Activated CD4-positive, CD25-positive, alpha-beta regulatory T cell (primary cell): ENCODE measurements at places on chromosomes 4 and X.

DNA sequence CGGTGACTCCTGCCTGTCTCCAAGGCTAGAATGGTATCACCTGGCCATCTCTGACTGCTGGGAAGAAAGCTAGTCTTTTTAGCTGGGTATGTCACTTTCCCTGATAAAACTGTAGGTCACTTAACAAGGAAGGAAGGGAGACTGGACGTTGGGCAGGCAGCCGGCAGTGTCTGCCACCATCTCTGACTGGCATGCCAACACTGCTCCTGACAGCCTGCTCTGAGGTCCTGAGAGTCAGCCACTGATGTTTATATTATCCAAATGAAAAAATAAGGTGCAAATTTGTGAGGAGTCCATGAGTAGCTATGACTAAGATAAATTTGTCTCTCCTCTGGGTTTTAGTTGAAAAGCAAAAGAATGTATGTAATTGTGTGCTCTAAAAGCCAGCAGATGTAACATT lies 77.2 kb downstream of the SNX25 start:
- DNase-seq: no peak

GRCh38 chrX:105299286-105299685 lies 78.8 kb upstream of the TEX13A start:
- no peak for DNase-seq

DNA sequence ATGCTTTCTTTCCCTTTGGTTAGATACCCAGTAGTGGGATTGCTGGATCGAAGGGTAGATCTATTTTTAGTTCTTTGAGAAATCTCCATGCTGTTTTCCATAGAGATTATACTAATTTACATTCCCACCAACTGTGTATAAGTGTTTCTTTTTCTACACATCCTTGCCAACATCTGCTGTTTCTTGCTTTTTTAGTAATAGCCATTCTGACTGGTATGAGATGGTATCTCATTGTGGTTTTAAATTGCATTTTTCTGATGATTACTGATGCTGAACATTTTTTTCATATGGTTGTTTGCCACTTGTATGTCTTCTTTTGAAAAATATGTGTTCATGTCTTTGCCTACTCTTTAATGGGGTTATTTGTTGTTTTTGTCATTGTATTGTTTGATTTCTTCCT lies 6.6 kb upstream of the AGA start:
- DNase-seq: no peak

DNA sequence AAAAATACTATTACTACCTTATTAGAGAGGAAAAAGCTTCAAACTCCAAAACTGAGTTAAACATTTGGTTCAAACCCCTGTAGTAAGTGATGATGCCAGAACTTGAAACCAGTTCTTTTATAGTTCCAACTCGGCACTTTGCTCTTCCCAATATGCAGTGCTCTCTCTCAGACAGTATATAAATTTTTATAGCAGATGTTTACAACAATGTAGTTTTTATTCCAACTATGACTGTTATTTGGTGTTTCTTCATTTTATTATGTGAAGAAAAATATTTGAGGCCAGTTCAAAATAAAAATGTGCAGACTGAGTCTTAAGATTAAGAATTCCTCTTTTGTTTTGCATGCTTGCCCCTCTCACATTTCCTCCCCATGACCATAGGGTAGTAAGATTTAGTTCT lies 2.9 kb upstream of the PPP4R3C start:
- DNase-seq: no peak

GRCh38 chr4:63296773-63297172 lies 1112.5 kb downstream of the TECRL start:
- no peak for DNase-seq

DNA sequence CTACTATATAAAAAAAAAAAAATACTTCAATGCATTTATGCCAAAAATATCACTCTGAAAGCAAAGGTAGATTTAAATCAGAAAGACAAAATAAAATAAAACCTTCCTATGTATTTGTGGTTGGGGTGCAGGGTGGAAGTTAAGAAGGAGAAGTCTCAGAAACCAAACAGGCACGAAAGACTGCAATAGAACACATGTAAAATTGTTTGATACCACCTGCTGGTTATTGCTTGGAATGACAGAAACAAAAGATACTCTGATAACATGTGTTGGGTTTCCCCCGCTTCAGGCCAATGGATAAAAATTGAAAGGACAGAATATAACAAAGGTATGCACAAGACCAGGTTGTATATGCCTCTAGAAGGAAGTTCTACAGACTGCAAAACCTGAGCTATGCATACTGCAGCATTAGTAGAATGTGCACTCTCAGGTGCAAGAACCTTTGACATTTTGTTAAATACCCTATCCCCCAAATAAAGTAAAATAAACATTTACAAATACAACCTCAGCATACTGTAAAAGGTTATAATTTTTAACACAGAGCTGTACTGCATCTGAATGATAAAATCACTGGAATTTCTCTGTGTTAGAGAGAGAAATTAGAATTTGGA lies 118.8 kb downstream of the GABRA2 start:
- no peak for DNase-seq

- DNase-seq: no peak
Measured at GRCh38 chr4:148530114-148530513, 87.9 kb upstream of the NR3C2 start.

DNA sequence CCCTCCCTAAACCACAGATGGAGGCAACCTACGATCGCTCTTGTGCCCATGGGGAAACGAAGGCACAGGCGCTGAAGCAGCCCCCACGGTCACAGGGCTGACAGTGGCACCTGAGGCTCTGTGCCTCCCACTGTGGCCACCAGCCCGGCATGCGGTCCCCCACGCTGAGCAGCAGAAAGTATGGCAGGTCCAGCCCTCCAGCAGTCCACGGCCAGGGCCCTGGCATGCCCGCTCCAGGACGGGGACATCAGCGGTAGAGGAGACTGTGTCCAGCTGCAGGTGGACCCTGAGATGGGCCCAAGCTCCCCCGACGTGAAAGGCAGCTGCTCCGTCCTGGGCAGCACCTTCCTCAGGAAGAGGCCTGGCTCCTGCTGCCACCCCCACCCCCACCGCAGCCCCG lies 61.2 kb downstream of the FAM53A start:
- no peak for DNase-seq

DNA sequence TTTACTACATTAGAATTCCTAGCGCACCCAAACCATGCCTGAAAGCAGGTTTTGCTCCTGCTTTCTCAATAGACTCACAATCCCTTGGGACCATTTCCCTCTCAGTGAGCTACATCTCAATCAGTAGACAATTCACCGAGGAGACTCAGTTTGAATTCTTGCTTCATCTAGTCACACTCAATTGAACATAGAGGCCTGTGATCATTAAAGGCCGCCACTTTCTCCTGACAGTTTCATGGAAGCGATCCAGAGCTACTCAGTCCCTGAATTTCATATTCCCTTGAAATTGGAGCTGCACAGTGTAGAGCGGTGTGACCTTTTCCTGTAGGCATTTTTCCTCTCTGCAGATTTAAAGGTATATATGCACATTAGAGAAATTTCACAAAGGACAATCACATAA lies 193.9 kb upstream of the SPOCK3 start:
- no peak for DNase-seq

DNA sequence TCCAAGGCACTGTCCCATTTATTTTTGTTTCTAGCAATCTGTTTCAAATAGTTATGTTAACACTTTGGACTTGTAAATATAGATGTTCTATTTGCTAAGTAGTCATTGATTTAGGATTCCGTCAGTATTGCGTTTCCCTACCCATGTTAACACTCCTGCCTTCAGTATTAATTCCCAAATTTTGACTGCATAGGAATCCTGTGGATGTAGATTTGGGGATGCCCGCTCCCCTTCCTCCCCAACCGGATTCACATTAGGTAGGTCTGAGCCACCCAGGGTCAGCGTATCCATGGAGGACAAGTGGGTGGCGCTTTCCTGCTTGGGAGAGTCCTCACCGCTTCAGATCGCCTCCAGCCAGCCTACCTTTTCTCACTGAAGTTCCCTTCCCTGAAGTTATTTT lies 1.1 kb upstream of the SORBS2 start:
- no peak for DNase-seq

DNA sequence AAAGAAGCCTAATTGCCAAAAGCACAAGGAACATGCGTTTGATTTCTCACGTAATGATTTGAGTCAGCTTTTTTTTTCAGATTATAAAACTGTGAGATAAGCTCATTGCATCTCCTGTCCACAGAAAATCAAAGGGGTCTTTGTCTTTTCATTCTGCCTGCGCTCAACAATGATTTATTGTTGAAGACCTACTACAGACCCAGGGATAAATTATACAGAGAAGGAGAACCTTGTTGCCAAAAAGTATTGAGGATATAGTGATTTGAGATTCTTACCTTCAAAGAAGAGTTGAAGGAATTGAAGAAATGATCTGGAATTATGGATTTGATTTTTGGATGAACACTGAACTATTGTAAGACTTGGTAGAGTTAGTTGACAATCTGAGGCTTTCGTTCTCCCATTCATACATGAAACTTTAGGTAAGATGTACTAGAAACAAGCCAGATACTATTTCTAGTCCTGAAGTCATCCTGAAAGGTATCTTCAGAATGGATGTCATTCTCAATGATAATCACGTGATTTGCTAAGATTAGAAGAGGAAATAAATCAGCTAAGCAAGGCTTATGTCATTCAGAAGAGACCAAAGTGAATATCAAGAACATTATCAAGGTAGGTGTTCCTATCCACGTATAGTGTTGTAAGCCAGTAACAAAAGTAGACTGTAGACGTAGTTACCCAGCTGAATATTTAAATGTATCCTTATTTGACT lies 71.1 kb upstream of the SCOC start:
- no peak for DNase-seq

GRCh38 chr4:34718576-34719245 lies 1525.6 kb downstream of the ARAP2 start:
- DNase-seq: no peak

DNA sequence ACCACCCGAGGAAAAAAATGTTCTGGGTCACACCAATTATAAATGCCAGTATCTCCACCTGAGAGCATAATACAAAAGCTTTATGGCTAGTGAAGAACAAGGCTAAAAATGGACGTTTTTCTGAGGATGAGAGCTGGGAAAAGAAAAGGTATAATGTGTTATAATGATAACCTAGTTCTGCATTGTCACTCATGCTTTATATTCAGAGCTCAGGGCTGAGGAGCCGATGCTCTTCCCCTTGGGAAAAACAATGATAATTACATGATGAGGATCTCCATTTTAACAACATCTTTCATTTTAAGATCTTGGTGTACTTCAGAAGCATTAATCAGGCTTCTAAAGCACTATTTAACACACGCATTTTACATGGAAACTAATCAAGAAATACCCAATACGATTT lies 333.7 kb downstream of the UNC5C start:
- DNase-seq: no peak

DNA sequence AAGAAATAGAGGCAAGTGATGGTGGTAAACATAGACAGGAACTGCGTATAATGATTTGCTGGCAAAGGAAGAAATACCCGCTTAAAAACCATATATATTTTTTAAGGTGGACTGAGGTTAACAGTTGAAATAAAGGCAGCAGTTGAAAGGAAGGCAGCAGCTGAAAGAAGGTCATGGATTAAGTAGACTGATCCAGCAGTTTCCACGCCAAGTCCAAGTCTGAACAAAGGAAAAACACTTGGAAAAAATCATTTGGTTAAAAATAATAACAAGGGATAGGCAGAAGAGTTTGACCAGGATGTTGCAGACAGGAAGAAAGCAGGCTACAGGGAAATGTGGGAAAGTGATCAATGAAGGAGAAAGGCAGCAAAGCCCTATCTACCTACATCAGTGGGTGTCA lies 93.6 kb downstream of the AMELX start:
- no peak for DNase-seq

DNA sequence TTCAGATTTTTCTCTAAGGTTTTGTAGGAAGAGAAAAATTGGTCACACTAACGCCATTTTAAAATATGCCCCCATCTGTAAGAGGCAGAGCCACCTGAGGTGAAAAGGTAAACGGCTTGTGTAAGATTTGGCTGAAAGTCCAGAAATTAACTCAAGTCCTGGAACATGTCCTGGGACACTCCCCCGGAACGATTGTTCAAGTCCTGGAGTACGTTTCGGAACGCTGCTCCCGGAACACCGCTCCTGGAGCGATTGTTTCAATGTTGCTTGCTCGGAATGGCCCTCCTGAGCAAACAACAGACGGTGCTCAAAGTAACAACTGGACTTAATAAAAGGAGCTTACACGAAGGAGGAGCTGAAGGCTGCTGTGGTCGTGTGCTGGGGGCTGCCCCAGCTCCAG lies 796.5 kb upstream of the SLIT2 start:
- no peak for DNase-seq

DNA sequence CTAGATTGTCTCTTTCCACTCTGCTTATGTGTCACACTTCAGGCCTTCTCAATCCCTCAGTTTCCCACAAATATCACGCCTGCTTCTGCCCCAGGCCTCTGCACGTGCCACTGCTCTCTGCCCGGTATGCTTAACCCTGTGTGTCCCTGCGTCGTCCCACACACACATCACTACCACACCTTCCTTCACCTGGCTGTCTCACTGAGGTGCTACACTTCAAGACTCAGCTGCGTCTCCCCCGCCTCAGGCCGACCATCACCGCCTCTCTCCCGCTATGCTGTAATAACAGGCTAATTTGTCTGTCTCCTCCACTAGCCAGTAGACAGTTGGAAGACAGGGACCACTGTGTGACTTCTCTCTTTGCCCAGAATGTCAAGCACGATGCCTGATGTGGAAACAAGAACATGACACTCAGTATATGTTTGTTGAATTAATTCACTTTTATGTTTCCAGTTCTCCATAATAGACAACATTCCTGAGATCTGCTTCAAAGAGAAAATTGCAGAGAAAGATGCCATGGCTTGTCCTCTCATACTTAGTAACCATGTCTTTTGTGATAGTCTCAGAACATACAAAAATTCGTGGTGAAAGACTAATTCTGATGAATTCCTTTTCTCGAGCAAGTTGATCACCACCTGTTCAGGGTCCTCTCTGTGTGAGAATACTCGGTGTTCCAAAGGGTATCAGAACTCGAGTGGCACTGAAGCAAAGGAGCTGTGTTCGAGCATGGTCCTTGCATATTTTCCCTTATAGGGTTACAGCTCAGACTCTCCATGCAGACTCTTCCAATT lies 54.2 kb downstream of the AFAP1 start:
- DNase-seq: no peak

DNA sequence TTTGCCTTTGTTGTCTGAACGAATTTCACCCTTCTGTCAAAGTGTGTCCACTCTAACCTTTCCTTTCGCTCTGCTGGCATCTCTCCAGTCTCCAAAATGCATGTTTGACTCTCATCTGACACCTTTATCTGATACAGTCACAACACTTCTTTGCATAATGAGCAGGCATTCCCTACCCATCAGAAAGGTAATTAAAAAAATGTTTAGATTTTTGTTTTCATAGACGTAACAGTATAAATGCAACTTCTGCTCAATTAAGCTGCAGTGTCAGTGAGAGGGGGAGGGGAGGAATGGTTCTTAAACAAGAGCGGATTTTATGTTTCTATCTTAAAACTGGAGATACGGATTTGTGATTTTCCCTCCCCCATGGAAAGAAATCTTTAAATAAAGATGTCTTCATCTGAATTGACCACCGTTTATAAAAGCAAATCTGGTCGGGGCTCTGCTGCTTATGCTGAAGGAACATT lies 70.2 kb downstream of the CXXC4 start:
- DNase-seq: no peak

DNA sequence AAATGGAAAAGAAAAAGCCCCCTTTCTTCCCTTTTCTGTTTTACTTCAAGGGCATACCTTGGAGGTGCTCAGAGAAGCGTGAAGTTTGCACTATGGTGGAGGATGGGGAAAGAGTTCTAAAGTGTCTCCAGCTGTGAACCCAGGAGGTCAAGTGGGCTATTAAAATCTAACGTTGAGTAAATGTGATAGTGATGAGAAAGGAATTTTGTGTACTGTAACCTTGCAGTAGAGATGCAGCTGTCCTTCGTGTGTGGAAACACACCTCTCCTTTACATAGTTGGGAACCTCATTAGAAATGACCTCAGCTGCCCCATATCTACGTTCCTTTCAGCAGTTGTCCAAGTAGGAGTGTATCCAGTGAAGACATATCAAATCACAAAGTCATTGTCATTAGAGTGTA lies 26.5 kb downstream of the ADH5 start:
- no peak for DNase-seq
